ENCODE measurements at places on chromosomes 5 and 9. TPM values are rescaled to one million over a fixed set of nuclear protein-coding genes. Genes with fewer than 3 reads are reported as not detected.

Gene ZNF366
- polyA plus RNA-seq: not detected

Gene PCDHB2
- polyA plus RNA-seq: 3.0 TPM

Gene OR1L4
- not detected for polyA plus RNA-seq

Gene F2RL1
- 88.7 TPM for polyA plus RNA-seq

GRCh38 chr9:4886698-4887097 lies 94.0 kb downstream of the RCL1 start:
- no peak for DNase-seq

DNA sequence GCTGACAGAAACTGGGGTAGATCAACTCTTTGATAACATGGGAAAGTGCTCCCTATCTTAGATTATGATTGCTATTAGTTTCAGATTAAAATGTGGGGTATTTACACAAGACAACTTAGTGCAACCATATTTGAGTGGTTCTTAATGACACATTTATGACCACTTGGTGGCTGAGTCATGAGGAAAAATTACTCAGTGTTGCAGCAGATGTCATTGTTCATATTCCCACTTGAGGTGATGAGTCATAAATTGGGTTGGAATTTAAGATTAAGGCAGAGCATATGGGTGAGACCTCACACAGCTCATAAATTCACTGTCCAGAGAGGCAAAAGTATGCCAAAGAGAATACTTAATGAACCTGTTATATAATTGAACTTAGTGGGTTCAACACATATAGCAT lies 408.3 kb downstream of the DMRT2 start:
- DNase-seq: no peak

DNA sequence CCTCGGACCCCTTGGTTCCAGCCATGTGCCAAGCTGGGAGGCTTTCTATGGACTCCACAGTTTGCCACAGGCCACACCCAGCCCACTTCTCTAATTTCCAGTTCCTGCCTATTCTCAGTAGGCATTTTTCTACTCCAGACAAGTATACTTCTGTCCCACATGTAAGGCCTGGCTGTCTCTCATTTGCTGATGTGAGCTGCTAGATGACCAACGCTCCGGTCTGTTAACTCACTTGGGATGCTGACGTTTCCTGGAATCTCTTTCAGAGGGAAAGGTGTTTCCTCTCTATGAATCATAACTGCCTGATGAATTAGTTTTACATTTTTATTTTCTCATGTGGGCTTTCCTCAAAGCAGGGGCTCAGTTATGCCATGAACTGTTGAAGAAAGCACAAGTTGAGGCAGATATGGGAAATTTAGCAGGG lies 36.3 kb downstream of the ERGIC1 start:
- DNase-seq: peak; percentile 52

DNA sequence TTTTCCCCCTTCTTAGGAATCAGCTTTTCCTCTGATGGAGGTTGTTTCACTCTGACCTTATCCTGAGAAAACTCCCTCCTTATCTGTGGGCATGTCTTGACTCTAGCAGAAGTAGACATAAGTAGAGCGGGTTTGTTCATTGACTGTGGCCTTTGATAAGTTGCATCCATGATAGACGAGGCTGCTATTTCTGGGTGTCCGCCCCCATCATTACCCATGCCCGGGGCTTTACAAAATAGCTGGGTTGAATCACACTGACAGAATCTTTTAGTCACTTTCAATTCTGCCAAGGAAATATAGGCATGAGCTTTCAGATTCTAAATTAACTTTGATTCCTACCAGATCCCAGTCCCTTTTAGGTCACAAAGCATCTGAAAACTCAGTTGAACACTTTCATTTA lies 223.8 kb downstream of the SEC61B start:
- DNase-seq: no peak
